ENCODE measurements at places on chromosomes 2 and 18.

GRCh38 chr2:240319855-240320203, 115.6 kb upstream of the GPC1 start:
- DNase-seq = no peak

GRCh38 chr2:171995586-171995985, 4.2 kb upstream of the METAP1D start:
- no peak for DNase-seq

DNA sequence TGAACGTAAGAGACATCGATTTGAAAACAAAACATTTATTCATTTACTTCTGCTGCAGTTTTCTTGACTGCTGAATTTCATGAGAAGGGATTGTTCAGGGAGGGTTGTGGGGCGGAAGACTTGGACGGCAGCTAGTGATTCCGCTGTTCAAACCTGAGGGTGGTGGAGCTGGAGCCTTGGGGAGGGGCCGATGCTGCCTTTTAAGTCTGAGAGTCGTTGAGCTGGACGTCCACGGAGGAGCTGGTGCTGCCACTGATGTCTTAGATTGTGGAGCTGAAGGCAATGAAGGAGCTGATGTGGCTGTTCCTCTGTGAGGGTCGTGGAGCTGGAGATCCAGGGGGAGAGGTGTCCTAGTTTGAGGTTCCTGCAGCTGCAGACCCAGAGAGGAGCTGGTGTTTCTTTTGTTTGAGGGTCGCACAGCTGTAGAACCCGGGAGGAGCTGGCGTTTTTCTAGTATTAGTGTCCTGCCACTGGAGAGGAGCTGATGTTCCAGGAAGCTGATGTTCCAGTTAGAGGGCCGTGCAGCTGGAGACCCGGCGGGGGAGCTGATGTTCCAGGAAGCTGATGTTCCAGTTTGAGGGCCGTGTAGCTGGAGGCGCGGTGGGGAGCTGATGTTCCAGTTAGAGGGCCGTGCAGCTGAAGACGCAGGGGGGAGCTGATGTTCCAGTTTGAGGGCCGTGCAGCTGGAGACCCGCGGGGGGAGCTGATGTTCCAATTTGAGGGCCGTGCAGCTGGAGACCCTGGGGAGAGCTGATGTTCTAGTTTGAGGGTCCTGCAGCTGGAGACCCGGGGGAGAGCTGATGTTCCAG, 150.9 kb downstream of the RTP5 start:
- DNase-seq = no peak

DNA sequence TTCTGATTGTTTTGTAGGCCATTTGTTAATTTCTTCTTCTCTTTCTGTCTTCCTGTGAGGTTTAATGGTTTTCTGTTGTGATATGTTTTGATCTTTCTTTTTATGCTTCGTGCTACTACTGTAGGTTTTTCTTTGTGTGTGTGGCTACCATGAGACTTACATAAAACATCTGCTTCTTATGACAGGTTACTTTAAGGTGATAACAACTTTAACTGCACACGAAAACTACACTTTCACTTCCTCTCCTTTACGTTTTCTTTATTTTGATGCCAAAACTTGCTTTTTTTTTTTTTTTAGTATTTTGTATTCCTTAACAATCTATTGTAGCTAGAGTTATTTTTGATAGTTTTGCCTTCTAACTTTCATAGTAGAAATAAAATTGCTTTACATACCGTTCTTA, 691.3 kb downstream of the TSN start:
- DNase-seq = no peak

- no peak for DNase-seq
Observed at GRCh38 chr18:5876891-5877290, 18.4 kb downstream of the TMEM200C start.

DNA sequence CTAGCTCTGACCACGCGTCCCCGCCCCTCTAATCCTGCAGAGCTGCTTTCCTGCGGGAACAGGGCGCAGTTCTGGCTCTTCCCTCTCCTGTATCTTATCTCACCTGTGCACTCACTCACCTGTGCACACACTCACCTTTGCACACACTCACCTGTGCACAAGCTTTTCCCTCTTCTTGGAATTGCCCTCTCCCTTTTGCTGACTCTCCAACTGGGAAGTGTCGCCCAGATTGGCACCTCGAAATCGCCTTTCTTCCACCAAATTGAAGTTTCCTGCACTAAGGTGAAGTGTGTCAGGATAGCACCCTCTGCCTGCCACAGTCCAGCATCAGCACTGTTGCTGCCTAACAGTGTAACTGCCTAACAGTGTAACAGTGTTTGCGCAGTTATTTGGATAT, 566 bp upstream of the CMPK2 start:
- peak; percentile 85 for DNase-seq

- no peak for DNase-seq
Observed at GRCh38 chr2:169069341-169069740, at the start of gene DHRS9. Gene DHRS9, plus strand, starts transcription at chr2:169069563. Its CDS starts 12,019 bp downstream, at chr2:169081582.

DNA sequence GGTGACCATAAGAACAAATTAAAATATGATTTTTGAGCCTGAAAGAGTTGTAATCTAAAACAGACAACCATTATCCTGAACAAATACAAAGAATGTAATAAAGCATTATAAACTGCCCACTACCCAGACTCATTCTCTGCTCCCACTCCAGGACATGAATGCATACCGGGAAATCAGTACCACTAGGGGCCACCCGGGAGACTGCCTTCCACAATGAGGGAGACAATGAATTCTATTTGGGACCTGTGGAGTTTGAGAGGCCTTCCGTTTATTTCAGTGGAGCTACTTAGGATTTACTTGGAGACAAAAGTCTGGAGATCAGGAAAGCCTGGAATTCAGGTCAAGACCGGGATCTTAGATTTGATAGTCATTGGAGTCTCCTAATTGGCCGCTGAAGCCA, 50.0 kb downstream of the NAB1 start:
- no peak for DNase-seq

DNA sequence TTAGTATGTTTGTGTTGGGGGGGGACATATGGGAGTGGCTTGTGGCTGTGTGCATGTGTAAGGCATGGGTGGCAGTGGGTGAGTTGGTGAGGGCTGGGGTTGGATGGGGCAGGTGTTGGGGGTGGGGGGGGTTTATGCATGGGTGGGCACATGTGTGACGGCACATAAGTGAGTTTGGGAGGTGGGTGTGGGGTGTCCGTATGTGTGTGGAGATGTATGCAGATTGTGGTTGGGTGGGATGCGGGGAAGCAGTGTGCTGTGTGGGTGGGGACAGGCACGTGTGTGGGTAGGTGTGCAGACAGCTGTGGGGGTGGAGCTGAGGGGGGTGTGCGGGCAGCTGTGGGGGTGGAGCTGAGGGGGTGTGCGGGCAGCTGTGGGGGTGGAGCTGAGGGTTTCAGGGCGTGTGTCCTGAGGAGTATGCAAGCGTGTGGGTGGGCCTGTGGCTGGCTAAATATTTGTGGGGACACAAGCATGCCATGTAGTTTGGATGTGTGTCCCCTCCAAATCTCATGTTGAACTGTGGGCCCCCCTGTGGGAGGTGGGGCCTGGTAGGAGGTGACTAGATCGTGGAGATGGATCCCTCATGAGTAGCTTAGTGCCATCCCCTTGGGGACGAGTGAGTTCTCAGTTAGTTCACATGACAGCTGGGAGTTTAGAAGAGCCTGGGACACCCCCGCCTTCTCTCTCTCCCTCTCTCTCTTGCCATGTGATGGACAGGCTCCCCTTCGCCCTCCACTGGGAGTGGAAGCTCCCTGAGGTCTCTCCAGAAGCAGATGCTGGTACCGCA, 59.4 kb downstream of the ANKMY1 start:
- no peak for DNase-seq

- DNase-seq = no peak
Observed at GRCh38 chr2:42252464-42252863, 83.3 kb downstream of the EML4 start.

GRCh38 chr2:207504513-207505170, 25.1 kb upstream of the CREB1 start:
- DNase-seq = no peak

DNA sequence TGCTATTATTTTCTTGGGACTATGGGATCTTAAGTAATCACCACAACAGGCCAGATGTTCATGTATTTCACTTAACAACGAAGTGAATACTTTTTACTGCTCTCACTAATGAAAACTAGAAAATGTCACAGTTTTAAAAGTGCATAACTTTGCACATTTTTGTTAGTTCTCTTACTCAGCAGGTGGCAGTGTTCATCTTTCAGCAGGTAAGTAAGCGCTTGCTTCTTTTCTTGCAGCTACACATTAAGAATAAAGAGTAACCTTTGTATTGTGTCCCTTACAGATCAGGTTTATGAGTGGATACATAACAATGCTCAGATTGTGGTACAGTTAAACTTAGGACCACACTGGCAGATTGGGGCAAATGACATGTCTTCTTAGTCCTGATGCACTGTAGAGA, 61.0 kb downstream of the DAW1 start:
- DNase-seq = no peak

GRCh38 chr18:7918701-7919100, 351.6 kb downstream of the PTPRM start:
- DNase-seq = no peak

- DNase-seq = no peak
Observed at GRCh38 chr2:63186331-63186730, 135.7 kb downstream of the OTX1 start.

- no peak for DNase-seq
Observed at GRCh38 chr2:217993138-217993537, 9.7 kb downstream of the TNS1 start.

DNA sequence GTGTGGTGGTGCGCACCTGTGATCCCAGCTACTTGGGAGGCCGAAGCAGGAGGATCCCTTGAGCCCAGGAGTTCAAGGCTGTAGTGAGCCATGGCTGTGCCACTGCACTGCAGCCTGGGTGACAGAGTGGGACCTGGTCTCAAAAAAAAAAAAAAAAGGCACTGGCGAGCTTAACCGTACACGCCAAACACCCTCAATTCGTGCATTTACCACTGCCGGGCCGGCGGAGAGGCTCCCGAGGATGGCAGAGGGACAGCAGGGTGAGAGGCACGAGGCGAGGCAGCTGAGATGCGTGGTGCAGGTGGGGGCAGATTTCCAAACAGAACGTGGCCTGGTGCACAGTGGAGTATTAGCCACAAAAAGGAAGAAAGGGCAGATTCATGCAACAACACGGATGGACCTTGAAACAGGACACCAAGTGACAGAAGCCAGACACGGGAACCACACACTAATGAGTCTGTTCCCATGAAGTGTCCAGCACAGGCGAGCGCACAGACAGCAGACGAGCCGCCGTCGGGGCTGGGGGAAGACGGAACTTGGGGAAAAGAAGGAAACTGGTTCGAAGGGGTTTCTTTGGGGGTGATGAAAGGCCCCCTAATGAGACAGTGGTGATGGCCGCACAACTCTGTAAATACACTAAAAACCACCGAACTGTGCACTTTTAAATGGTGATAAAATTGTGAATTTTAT, 27.4 kb downstream of the SLC66A2 start:
- no peak for DNase-seq

DNA sequence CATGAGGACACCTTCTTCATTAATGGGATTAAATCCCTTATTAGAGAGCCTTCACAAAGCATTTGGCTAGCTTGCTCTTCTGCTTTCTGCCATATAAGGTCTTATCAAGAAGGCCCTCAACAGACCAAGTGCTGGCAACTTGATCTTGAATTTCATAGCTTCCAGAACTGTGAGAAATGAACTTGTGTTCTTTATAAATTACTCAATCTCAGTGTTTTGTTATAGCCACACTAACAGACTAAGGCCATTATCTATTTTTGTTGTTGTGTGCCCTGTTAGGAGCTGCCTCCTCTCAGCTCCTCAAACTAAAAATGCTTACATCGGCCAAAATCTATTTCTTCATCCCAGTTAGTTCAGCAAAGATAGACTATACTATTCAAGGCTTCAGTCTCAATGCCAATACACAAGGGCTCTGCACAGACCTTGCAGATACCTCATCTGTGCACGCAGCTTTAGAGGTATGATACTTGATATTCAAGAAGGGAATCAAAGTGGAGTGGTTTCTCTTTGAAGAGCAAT, 182.9 kb downstream of the GPD2 start:
- DNase-seq = no peak

DNA sequence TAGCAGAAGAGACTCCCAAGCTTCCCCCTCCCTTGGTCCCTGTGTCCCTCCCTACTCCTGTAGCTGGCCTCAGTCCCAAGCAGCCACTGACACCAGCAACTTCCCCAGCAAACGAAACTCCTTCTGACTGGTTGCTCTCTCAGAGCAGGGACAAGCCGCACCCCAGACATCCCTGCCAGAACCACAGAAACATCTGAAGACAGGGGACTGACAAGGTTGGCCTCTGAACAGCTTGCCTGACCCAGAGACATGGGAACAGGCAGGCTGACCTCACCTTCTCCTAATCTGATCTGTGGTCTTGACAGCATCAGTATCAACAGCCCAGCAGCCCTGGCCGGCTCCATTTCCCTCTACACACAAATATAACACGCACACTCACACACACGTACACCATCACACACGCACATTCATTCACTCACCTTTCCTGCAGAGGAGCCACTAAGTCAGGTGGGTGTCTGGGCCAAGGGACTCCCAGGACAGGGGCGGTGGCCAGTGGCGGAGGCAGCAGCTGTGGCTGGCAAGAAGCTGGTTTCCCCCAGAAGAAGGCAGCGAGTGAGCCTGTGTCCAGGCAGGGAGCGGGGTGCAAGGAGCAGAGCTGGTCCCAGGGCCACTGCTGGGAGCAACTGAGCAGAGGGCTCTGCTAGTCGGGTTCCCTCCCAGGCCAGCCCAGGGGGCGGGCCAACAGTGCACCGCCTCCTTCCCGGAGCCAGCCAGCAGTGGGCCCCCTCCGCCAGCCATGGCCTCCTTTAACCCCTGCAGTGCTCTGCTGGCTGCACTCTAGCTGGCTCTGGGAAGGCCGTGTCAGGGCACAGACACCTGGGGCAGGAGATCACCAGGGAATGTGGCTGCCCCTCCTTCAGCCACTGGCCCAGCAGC, 59.1 kb downstream of the TNS1 start:
- no peak for DNase-seq

- DNase-seq = peak; percentile 75
Observed at GRCh38 chr2:65264821-65265670, 37.4 kb downstream of the ACTR2 start.

GRCh38 chr18:61596296-61596695, 263.1 kb downstream of the CDH20 start:
- DNase-seq = no peak

DNA sequence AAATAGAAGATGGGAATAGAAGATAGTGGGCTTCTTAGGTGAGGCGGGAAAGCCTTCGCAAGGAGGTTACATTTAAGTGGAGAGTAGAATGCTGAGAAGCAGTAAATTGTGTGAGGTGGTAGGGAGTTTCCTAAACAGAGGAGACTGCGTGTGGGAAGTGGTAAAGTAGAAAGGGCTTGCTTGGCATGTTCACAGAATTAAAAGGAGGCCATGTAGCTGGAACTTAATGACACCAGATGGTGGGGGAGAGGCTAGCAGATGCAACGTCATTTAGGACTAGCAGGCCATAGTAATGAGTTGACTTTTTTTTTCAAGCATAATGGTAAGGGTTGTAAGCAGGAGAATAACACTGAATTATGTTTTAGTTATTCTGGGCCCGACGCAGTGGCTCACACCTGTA, 13.0 kb upstream of the RTN4 start:
- no peak for DNase-seq

- no peak for DNase-seq
Observed at GRCh38 chr2:144528108-144528507, 8.2 kb upstream of the ZEB2 start.

- no peak for DNase-seq
Observed at GRCh38 chr2:70888366-70888922, 47.3 kb upstream of the ATP6V1B1 start.

GRCh38 chr2:234142530-234142929, 92.0 kb downstream of the SPP2 start:
- no peak for DNase-seq

Data from hematopoietic multipotent progenitor cell treated with erythropoietin and hydrocortisone succinate and interleukin-3 and kit ligand, for 17 days (in vitro differentiated cells).